ENCODE measurements at places on chromosomes 7 and 10.

DNA sequence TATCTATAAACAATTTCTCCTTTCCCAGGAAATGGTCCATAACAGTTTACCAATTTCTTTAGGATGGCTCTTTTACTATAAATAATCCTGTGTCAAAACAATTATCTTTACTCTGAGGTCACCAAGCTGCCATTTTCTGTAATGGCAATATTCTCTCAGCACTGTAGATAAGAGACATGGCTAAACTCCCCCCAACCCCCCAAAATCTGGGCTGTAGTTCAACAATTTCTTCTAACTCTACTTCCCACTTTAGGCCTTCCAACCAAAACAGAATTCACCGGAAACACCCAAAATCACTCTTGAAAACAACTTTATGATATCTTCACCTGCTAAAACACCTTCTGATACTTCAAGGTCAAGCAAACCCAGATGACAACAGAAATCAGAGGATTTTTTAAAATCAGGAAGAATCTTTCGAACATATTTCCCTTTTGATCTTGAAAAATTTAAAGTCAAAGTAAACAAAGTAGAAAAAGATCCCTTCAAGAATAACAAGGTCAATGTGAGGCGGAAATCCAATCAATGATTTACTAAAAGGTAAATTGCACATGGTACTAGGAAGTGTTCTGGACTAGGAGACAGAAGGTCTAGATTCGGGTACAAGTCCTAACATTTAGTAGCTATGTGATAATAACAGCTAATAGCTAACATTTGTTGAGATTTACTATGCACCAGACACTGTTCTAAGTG lies 176.8 kb downstream of the CPEB3 start:
- no peak for DNase-seq

GRCh38 chr10:31586723-31587638 lies 268.0 kb downstream of the ZEB1 start:
- peak; percentile 89 for DNase-seq

- no peak for DNase-seq
Measured at GRCh38 chr7:19397911-19398310, 252.7 kb upstream of the FERD3L start.

GRCh38 chr10:99403674-99404073 lies 26.8 kb downstream of the GOT1 start:
- DNase-seq, result peak; percentile 32

DNA sequence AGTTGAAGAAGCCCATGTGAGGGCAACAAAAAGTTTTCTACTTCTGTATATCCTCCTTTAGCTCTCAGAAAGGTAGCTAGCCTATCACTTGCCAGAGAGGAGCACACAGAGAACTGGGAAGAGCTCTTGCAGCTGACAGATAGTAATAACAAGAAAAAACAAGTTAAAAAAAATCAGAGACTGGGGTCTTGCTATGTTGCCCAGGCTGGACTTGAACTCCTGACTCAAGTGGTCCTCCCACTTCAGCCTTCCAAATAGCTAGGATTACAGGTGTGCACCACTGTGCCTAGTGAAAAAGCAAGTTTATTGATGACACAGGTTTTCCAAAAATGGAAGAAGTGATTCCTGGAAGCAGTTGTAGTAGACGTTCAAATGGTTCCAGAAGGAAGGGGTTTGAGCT lies 93.6 kb downstream of the CLEC2L start:
- DNase-seq, result no peak

GRCh38 chr7:139937715-139938114 lies 108.7 kb downstream of the TBXAS1 start:
- DNase-seq, result peak; percentile 76

DNA sequence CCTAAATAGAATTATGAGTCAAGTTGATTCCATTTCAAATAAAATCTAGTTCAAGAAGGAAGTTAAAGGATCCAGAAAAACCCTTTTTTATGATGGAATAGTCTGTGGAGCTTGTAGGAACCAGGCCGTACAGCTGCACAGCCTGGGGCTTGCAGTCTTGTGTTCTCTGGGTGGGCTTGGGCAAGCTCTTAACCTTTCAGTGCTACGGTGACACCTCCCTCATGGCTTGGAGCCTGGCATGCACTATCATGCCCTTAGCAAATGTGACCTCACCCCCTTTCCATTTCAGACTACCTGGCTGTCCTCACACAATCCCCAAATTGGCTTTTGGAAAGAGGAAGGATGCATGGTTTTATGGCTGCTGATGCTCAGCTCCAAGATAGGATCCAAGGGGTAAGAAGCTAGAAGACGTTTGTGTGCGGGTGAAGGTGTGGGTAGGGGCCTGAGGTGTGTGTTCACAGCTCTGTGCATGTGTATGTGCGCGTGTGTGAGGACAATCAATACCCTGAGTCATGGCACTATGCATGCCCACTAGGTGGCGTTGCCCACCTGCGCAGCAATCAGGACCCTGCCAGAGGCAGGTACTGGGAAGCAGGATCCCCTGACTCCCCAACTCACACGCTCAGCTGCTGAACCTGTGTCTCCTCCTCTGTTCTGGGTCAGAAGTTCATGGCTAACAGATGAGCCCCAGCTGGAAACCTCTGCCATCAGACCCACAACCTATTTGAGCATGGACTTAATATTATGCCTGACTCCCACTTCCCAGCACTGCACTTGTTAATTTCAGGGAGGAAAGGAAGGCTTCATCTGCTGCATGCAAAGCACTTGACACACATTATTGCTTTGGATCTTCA lies 113.4 kb downstream of the PTPN20 start:
- peak; percentile 45 for DNase-seq

DNA sequence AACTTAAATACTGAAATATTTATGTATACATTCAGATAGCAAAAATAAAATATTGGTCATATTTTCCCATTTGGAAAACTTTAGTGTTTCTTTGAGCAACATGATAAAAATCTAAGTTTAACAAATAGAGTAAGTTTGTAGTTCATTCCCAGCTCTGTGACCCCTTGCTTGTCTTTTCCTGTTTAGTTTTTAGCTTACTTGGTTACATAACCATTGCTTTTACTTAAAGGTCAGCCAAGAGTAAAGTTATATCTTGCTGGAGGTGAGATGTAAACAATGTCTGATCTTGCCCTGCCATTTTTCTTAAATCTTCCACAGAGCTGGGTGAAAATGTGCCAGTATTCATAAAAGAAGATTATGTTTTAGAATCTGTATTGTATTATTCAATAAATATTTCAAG lies 46.7 kb upstream of the MDFIC start:
- DNase-seq, result no peak

DNA sequence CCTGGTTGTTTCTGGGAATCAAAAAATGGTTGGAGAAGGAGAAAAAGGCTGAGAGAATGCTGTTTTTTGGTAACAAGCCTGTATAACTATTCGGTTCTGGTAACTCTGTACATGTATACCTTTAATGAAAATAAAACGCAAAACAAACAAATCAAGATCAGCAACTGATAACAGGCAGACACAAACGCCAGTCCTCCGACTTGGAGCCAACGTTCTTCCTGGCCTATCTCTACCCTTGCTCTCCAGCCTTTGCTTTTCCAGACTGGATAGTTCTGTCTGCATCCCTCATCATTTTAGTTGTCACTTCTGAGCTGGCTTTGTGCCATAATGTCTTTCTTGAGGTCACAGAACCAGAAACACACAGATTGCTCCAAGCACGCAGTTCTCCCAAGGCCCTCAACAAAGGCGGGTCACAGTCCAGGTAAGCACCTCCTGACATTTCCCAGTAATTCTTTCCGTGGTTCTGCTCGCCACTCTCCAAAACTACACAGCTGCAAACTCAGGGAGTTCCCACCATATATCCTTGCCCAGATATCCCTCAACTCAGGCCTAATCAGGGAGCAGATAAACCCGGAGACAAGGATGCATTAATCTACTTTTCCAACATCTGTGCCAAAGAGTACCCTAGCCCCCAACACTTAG lies 20.2 kb downstream of the HIP1 start:
- DNase-seq, result no peak

- no peak for DNase-seq
Measured at GRCh38 chr7:135743907-135744731, 4.5 kb downstream of the FAM180A start.

DNA sequence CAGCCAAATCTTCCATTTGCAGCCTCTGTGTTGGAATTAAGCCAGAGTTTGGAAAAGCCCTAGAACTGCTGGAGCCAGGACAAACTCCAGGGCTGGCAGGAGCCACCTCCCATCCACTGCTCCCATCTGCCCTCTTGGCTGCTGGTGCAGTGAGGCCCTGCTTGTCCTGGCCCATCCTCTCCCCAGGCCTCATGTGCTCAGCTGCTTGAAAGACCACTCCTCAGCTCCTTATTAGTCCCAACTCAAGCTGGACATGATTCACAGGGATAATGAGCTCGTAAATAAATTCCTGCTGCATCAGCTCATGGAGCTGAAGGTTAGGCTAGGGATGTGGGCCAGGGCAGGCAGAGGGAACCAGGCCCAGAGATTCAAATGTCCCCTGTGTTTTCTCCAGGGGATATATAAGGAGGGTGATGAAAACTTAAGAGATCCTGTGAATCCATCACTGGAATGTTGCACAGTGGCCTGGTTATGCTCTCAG lies 282.8 kb downstream of the RPS24 start:
- no peak for DNase-seq

- DNase-seq, result no peak
Measured at GRCh38 chr10:131561897-131562296, 250.4 kb upstream of the TCERG1L start.

- no peak for DNase-seq
Measured at GRCh38 chr10:108721874-108722273, 1201.4 kb downstream of the XPNPEP1 start.

DNA sequence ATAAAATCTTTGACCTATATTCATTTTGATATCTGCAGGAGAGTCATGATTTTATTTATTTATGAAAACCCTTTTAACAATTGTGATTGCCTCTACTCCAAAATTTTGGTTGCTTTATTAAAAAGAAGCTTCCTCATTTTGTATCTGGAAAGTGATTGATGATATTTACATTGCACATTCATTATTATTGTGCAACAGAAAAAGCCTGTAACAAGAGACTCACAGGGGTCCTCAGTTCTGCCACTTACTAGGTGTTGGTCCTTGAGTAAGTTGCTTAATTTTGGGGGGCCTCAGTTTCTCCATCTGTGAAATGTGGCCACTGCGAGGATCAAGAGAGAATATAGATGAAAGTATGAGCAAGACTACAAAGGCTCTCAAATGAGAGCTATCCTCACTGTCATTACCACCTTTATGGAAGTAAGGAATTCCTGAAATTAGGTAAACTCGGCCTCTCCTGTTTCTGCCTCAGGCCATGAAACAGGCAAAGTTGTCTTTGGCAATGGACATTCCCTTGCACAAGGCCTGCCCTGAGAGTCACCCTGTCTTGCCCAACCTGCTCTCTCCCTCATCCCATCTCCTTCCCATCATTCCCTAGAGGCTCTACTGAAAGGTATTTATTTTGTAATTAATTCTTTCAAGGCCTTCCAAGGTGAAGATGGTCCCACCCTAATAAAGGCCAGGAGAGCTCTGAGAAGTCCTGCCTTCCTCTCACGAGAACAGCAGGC lies 66.1 kb upstream of the ABLIM1 start:
- no peak for DNase-seq

GRCh38 chr7:76231583-76231982 lies 29.9 kb downstream of the SRRM3 start:
- DNase-seq, result no peak

- no peak for DNase-seq
Measured at GRCh38 chr10:128016423-128017060, 109.6 kb downstream of the PTPRE start.

DNA sequence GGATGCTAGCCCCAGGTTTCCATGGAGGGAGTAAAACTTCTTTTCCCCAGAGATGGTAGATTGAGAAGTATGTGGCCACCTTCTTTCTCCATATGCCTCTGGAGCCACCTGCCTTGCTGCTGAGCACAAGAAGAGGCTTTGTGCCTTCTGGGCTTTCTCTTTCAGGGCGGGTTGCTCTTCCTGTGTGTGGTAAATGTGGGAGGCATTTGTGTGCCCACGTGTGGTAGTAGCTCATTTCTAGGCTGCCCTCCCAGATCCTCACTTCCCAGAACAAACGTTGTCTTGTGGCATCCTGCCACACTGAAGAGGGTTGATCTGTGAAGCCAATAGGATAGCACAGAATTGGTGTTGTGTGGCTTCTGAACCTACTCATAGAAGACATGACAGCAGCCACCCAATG lies 342.0 kb upstream of the PODXL start:
- peak; percentile 53 for DNase-seq

GRCh38 chr10:24721229-24722106 lies 2.2 kb downstream of the ARHGAP21 start:
- DNase-seq, result no peak

DNA sequence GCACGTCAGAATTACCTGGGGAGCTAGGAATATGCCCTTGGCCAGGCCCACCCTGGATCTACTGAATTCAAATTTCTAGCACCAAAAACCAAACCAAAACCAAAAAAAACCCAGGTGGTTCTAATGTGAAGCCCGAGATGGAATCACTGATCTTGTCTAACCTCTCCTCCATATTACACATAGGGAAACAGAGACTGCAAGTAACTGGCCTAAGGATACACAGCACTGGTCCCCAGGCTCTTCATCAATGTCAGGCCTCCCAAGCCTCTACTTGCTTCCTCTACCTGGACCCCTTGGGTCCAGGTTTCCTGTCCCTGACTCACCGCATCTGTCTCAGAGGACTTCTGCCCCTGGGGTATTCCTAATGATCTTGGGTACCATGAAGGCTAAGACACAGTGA lies 30.7 kb downstream of the ZCCHC24 start:
- DNase-seq, result no peak

GRCh38 chr7:44884621-44885393 lies 523 bp downstream of the PURB start:
- no peak for DNase-seq

- DNase-seq, result no peak
Measured at GRCh38 chr10:72050873-72051272, 37.5 kb downstream of the SPOCK2 start.

- DNase-seq, result no peak
Measured at GRCh38 chr7:88291398-88292173, 15.1 kb downstream of the STEAP4 start.

DNA sequence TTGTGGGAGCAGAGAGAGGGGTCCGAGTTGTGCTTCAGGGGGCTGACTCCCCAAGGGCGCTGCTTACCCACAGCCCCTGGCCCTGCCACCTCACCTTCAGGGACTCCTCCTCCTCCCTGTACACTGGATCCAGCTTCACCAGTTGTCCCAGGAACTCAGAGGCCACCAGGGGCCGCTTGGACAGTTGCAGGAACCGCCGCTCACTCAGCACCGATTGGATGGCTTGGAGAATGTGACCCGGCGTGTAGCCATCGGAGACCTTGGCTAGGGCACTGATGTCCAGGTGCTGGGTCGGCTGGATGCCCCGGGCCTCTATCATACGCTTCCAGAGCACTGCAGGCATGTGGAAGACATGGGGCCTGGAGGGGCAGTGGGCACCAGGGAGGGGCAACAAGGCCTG lies 4.5 kb upstream of the ASB10 start:
- DNase-seq, result no peak

DNA sequence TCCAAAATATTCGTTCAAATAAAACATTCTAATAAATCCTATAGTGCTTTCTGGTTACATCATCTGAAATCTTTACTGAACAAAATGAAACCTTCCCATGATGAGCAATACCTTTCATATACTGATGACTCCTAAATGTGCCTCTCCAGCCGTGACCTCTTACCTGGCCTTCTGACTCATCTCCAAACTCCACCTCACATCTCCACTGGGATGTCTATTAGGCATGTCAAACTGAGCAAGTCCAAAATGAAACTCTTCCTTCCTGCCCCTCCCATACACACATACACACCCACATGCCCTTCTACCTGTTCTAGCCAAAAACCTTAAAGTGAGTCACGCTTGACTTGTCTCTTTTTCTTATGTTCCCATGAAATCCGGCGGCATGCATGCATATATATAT lies 22.9 kb downstream of the GSAP start:
- no peak for DNase-seq

GRCh38 chr7:94697035-94697974 lies 41.4 kb upstream of the SGCE start:
- no peak for DNase-seq

GRCh38 chr7:129949292-129950133 lies 3.2 kb downstream of the UBE2H start:
- no peak for DNase-seq

Measured in GDM1 (cell line).